ENCODE measurements at places on chromosomes 5 and 9.

DNA sequence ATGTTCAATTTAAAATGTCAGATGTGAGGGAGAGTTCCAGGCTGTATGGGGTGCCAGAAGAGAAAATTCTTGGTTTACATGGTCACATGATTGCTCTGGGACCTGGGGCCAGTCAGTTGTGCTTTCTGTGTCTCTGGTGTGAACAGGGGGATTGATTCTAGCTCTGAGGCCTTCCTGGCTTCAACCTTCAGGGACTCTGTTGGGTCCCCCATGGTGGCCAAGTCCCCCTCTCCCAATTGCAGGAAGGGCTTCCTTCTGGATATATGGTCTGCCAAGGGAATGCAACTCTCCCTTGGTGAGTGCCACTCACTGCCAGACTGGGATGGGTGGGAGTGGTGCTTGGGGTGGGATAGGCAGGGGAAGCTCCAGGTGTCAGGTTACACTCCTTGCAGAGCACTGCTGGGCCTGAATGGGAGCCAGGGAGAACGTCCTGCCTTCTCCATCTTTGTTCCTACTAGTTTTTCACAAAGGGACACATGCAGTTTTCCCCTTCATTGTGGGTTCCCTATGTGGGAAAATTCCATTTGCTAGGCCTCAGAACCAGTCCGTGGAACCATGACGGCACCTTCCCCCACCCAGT is 153.2 kb downstream of the MELK start:
- DNase-seq: no peak

- no peak for DNase-seq
Measured at GRCh38 chr9:893843-894420, 52.4 kb downstream of the DMRT1 start.

DNA sequence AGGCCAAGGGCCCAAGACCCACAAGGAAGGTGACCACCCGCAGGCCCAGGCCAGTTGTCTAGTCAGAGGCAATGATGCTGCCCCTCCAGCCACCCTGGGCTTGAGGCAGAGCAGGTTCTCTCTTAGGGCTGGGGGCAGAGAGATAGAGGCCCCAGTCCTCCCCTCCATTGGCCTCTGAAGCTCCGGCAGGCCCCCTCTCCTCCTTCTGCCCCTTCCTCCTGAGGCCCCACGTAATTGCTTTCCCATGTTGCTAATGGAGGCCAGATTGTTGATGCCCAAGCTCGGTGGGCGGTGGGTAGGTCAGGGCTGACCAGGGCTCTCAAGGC is 26.6 kb upstream of the ENHO start:
- no peak for DNase-seq

- DNase-seq: no peak
Measured at GRCh38 chr5:55338092-55338613, 30.4 kb downstream of the MTREX start.

GRCh38 chr5:163880302-163880701 is 374.9 kb downstream of the MAT2B start:
- DNase-seq: no peak

GRCh38 chr9:99160173-99160572 is 55.3 kb downstream of the TGFBR1 start:
- no peak for DNase-seq

- DNase-seq: no peak
Measured at GRCh38 chr9:110443866-110444220, 106.2 kb upstream of the TXNDC8 start.

DNA sequence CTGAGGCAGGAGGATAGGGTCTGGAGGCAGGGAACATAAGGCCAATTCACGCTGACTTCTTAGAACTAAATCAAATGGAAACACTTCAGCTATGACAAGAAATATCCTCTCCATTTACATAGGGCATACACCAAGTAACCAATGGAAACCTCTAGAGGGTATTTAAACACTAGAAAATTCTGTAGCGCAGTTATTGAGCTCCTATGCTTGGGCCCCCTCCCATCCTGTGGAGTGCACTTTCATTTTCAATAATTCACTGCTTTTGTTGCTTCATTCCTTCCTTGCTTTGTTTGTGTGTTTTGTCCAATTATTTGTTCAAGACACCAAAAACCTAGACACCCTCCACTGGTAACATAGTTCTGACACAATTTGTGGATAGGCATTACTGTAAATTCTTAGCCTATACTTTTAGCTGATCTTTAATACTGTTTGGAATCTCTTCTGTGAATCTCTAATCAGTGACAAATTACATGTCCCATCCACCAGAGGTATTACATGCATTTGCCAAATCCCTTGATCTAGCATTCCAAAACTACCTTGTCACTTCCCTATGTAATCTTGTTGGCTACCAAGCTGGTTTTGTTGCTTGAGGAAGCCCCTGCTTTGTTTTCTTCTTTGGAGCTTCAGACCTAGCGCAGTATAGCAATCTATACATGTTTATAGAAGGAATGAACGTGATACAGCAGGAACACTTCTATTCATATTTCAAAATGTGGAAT is 61.6 kb downstream of the ST8SIA4 start:
- no peak for DNase-seq

DNA sequence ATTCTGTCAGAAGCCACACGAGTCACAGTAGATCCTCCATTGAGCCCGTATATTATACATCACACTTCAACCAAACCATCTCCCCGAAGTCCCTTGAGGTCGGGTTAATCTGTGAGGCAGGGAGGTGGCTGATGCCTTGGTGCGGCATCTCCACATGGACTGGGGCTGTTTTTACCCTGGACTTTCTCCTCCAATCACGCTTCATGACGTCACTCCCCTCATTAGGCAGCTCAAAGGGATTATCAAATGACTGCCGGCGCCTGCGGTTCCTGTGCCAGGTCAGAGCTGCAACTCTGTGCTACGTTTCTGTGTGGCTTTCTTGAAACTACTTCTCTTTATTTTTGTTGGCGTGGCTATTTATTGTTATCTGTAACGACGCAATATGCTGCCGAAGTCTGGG is 53.7 kb downstream of the TMOD1 start:
- DNase-seq: no peak

- no peak for DNase-seq
Measured at GRCh38 chr9:18601956-18602355, 128.0 kb downstream of the ADAMTSL1 start.

DNA sequence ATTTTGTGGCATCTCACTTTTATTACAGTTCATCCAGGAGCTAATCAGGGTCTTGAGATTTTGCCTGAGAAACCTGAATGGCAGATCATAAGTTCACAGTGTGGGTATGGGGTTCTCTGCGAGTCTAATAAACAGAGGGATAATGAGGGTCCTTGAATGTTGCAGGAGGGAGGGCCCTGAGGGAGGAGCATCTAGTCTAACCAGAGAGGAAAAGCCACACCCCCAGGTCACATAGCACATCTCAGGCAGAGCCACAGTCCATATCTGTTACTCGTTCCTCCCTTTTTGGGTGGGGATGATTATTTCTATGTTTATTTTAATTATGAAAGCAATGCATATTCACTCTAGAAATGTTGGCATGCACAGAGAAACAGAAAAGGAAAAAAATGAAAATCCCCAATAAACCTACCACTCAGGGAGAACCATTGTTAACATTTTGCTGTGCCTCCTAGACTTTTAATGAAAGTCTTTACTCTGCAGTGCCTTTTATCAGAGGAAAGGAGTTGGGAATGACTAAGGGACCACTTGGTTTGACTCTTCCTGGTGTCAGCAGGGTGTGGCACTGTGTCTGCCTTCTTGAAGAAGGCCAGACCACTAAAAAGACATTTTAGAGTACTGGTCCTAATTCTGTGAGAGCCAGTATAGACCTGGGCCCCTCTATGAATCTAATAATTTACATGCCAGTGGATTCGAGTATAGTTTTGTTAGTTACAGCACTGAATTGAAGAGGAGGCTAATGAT is 2.8 kb downstream of the GALNT12 start:
- no peak for DNase-seq

- no peak for DNase-seq
Measured at GRCh38 chr9:79387101-79387835, 184.5 kb upstream of the TLE4 start.

GRCh38 chr5:119269061-119269944 is 86.5 kb upstream of the TNFAIP8 start:
- DNase-seq: no peak

DNA sequence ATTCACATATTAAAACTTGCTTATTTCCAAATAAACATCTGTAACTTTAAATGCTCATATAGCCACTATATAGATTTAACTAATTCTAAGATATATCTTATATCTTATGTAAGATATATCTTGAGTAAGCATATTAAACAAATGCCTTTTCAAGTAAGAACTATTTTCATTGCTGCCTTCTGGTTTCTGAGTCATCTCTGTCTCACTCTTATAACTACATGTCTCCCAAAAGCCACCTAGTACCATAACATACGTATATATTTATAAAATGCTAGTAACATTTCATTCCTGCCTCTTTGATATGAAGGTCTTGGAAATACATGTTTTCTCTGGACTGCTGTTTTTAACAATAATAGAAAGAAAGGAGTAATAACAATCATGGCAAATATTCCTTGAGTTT is 429.5 kb downstream of the DTWD2 start:
- no peak for DNase-seq

DNA sequence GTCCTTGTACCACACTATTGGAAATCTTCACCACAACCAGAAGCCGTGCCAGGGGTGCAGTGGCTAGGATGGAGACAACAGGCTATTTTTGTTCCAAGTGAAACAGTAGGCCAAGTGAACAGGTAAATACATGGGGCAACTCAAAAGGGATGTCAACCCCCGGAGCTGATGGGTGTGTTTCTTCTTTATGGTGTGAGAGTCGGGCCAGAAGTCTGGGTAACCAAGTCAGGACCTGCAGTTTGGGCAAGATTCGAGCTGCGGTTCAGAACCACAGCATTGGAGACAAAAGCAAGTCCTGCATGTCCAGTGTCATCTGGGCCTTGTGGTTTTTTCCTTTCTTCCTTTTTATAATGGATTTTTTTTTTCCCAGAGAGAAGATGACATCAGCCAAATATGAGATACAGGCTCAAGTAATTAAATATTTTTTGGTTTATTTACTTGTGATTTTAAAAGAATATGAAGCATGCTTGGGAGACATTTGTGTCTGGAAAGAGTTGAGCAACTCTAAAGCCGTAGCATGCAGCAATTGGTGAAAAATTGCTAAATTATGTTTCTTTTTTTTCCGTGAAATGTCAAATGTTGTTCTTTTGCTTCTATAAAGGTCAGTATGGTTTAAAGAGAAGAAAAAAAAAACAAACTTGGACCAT is 261.6 kb downstream of the ARRDC3 start:
- DNase-seq: no peak

DNA sequence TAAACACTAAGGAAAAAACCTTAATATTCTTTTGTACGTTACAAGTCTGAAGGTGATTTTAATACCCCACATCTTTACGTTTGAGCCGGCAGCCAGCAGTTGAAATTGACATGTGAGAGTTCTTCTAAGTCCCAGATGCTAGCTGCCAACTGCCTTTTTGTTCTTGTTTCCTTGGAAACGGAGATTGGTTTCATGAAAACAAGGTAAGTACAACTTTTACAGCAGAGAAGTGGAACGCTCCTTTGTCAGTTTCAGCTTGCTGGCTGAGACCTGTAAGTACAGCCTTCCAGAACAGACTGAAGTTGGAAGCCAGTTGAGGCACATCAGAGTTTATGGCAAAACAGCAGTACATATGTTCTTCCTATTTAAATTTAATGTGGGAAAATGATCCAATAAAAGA is 1018.4 kb upstream of the ARRDC3 start:
- no peak for DNase-seq

GRCh38 chr5:60887746-60888145 is 43.7 kb upstream of the ELOVL7 start:
- DNase-seq: no peak

DNA sequence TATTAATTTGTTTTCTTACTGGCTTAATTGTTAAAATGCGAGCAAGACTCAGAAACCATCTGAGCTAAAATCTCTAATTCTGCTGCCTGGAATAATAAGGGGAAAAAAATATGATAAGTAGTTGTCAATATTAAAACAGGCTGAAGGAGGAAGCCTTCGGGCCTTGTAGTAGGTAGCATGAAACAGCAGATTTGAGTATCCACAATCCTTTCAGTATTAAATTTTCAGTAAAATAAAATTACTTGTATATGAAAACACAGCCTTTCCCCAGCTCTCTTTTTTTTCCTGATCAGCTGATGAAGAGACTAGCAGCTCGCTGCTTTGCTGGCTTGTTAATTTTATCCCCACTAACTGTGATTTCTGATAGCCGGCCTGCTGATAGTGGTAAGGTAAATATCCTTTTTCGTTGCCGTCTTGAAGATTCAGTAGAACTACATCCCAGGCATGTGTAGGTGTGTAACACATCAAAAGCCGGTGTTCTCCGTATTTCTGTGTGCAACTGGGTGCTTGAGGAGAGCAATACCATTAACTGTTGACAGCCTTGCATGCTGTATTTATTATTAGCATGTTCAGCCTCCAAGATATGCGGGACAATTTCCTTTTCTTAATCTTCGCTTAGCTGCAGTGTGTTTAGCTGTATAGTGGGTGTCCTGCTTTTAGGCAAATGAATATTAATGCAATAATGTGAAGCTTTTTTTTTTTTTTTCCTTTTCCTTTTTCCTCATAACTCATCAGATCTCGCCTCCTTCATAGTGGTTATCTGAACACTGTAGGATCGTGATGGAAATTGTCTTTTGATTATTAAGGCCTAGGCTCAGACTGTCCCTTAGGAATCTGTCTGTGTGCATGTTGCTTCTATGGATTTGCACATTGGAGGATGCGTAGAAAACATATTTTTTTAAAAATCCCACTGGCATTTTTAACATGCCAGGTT is 144.6 kb downstream of the SMARCA2 start:
- DNase-seq: peak; percentile 24

DNA sequence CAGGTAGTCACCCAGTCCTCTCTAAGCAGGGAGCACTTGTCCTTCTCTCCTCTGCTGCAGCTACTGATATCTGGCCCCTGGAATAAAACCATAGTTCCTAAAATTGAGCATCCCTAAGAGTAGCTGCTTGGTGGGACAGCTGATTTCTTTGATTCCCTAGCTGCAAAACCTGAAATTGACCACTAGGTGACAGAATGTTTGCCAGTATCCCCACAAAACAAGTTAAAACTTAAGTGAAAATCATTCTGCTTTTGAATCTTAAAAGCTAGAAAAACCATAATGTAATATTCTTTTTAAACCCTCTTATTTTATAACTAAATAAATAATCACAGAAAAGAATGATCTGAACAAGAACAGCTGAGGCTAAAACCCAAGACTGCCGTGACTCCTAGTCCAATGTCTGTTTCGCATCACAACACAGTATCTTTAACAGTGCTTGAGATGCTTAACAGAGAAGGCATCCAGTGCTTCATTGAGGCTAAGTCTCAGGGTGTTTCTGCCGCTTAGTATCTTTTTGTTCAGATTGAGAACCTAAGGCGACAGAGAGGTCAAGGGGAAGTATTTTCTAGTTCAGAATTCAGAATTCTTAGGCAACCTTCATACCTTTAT is 24.4 kb upstream of the TAL2 start:
- no peak for DNase-seq

DNA sequence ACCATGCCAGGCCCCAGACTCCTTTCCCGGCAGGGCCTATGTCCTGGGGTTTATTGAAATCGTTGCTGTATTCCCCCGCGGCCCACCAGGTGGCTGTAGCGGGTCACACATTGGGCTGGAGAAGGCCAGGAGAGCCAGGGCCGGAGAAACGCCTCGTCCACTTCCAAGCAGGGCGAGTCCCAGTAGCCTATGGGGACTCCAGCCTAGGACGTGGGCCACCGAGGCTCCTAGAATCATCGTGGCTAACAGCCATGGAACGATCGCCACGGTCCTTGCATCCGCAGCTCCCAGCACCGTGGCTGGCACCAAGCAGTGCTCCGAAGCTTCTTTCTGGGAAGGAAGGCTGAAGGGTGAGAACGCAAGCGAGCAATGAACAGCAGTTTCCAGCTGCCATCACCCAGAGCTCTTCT is 87.7 kb downstream of the ENTREP1 start:
- no peak for DNase-seq

- DNase-seq: no peak
Measured at GRCh38 chr5:88390096-88390441, 121.4 kb upstream of the TMEM161B start.
